Cerebellum (tissue), 4 donors: ENCODE measurements at places on chromosomes 4 and X.

GRCh38 chrX:22397566-22397965 lies 124.9 kb downstream of the CBLL2 start:
- no peak for DNase-seq

- no peak for DNase-seq
These were observed 74.1 kb downstream of the RASGEF1B start for GRCh38 chr4:81397635-81398034.

GRCh38 chrX:135973548-135974278 lies at the start of gene MMGT1:
TSS of gene MMGT1 (minus strand) at chrX:135973988. CDS start at chrX:135973675, 313 bp downstream.
- peak; percentile 73 for DNase-seq

DNA sequence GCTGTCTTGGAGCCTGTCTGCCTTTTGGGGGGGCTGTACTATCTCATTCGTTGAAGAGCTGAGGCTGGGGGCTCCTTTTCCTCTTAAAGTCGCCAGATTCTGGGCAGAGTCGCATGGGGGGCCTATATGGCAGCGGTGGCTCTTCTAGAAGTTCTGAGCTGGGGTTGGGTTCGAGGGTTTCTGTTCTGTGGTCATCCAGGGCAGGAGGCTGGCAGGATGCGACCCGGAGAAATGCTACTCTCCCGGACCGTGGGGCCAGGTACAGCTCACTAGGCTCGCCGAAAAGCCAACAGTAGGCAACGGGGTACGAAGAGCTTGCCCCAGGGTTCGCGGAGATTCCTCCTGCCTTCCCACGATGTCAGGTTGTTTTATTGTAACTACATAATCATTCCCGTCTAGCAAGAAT lies 1.9 kb upstream of the CITED1 start:
- no peak for DNase-seq

DNA sequence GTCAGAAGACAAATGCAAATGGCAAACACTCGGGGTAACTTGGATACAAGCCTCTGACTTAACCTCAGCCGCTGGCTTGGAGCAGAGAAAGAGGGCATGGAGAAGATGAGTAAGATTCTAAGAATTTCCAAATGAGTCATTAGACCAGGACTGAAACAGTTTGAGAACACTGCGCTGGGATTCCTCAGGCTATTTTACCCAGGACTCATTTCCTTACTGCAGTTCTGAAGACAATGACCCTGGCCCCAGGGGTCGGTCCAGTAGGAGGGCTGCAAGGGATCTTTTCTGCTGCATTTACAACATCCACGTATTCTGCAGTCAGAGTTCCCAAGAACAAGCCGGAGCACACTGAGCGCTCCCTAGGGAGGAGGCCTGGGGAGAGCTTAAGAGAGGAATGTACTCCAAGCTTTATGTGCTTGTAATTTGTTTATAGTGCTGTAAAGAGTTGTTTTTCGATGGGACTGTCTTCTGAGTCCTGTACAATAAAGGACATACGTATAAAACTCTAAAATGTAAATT lies 27.3 kb upstream of the SORBS2 start:
- DNase-seq: no peak

DNA sequence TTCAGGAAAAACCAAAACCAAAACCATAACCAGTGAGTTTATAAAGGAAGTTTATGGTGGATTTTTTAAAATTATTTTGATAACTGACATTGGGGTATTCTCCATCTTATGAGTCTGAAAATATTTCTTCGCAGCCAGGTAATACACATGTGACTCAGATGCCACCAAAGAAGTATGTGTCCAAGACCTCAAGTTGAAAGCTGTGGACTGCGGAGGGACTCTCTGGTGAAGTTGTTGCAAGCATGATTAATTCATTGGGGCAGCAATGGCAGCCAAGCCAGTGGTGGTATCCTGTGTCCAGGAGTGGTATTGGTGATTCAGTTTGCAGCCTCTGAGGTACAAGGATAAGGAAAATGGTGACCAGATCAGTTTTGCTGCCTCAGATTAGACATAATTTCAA lies 14.0 kb upstream of the ADH5 start:
- no peak for DNase-seq

DNA sequence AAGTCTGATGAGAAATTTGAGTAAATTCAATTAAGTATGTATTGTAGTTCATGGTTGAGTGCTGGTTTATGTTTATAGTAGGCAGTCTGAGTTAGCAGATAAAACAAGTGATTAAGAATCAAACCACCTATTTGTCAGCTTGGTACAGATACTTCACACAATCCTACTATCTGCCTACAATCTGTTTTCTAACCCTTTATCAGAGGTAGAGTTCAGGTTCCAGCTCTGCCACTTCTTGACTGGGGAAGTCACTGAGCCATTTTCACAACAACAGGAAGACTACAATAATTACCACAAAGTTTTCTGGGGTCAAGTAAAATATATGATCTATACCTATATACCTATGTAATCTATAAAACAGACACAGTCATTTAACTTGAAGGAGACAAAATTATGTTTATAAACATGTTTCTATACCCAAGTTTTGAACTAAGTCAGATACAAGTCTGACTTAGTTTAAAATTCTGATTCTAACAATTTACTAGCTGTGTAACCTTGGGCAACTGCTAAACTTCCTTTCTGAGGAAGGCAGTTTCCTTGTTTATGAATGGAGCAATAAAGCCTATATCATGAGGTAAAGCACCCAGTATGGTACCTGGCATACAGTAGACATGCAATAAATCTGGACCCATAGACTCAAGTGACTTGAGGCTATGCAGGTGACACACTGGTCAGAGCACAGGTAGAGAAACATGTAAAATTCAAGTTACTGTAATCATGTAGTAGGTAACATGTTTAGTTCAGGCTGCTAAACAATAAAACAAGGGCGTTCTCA lies 37.2 kb upstream of the BDH2 start:
- no peak for DNase-seq

DNA sequence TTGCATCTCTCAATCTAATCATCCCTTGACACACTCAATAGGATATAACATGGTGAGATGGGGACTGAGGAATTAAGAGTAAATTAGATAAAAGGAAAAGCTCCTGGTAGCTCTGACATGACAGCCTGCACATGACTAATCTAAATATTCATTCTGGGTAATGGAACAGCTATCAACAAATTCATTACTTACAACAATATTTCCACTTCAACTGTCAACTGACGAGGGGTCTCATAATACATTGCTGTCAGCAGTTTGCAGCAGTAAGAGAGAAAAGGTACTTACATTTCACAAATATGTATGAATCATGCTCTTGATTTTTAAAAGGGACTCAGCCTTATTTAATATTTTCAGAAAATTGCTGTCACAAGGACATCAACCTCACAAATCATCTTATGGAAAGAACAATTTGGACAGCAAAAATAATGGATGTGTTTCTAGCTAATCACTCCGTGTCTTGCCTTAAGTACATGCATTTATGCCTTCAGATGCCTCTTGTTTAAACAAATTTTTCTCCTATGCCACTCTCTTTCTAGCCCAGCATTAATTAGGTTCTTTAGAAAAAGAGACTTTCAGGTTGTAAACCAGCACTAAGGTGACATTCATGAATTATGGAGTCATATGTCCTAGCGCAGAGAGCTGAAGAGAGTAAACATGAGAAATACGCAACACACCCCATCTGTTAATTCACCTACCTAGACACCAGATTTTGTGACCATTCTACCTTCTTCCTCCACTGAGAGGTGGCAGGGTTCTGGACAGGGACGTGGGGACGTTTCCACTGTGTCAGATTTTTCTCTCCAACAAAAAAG lies 99.6 kb upstream of the TMEM150C start:
- DNase-seq: no peak
